Fibroblast of lung (primary cell): ENCODE measurements at places on chromosomes 2 and 18. TPM values are rescaled to one million over a fixed set of nuclear protein-coding genes. Genes with fewer than 3 reads are reported as not detected.
A peak's percentile ranks its signal among the peaks of the same experiment; 100 is the strongest.

DNA sequence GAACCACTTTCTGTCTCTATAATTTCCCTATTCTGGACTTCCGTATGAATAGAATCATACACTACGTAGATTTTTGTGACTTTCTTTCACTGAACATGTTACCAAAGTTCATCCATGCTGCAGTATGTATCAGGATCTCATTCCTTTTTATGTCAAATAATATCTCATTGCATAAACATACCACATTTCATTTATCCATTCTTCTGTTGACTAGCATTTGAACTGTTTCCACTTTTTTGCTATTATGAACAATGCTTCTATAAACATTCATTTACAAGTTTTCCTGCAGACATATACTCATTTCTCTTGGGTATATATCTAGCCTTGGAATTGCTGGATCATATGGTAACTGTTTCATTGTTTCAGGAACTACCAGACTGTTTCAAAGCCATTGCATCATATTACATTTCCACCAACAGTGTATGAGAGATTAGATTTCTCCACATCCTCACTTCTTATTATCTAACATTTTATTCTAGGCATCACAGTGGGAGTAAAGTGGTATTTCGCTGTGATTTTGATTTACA lies 186.2 kb downstream of the DYM start:
- DNase-seq, result peak; percentile 40
- H3K36me3 ChIP-seq, result no peaks in the 10 kb centered on the region
- no peaks in the 10 kb centered on the region for H3K27me3 ChIP-seq

DNA sequence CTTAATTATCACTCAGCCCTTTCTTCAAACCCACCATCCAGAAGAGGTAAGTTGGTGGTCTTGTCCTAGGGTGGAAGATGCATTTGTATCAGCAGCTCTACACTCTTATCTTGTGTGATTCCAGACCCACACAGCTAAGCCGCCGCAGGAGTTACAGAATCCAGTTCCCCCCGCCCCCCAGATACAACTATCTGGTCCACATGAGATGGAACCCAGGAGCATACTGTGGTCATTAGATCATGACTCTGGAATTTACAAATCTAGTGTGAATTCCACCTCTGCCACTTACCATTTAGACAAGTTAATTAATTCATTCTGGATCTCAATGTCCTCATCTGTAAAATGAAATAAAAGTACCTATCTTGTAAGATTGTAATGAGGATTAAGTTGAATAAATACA lies 486.4 kb downstream of the BCL11A start:
- no peak overlapping the region for H3K27ac ChIP-seq
- DNase-seq, result no peak
- no peaks in the 10 kb centered on the region for H3K36me3 ChIP-seq
- no peak overlapping the region for H3K4me3 ChIP-seq
- no peaks in the 10 kb centered on the region for H3K27me3 ChIP-seq

DNA sequence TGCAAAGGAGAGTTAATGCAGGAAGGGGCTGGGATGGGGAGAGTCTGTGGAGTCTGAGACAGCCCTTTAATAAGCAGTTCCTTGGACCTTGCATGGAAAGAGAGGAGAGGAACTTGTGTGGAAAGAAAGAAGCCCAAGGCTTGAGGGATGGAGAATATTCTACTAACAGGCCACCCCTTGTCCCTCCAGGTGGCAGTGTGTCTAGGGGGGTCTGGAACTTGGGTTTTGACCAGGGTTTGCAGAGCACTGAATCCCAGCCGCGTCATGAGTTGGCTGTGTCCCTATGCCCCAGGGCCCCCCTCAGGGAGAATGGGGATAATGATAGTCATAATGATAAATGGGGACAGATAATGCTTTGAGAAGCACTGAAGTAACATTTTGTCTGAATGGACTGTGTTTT lies 15.0 kb downstream of the TCF7L1 start:
- H3K4me3 ChIP-seq, result no peak overlapping the region
- H3K36me3 ChIP-seq, result no peaks in the 10 kb centered on the region
- no peaks in the 10 kb centered on the region for H3K4me1 ChIP-seq
- no peaks in the 10 kb centered on the region for H3K27me3 ChIP-seq
- no peak for DNase-seq
- no peak overlapping the region for H3K27ac ChIP-seq

- H3K27me3 ChIP-seq, result no peaks in the 10 kb centered on the region
- DNase-seq, result no peak
- no peaks in the 10 kb centered on the region for H3K36me3 ChIP-seq
- H3K27ac ChIP-seq, result no peak overlapping the region
Observed at GRCh38 chr2:198890490-198890889, 567.2 kb downstream of the SATB2 start.

DNA sequence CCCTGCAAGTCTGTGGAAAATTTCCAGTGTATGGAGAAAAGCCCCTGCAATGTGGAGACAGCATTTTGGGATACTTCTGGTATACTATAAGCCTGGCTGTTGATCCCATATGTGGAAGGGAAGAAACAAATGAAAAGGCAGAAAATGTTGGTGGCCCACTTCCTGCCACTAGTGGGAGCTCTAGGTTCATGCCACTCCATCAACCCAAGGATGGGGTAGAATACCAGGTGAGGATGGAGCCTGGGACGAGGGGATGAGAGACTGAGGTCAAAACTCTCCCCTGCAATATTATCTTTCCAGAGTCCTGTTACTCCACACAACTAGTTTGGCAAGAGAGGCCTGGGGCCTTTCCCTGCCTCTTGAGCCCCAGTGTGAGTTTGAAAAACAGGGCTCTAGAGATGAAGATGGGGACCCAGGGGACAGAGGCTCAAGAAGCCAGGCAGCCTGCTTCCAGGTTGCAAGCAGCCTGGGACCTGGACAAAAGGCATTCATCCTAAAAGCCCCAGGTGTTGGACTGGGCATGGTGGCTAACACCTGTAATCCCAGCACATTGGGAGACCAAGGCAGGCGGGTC lies 31.9 kb downstream of the BMP10 start:
- no peak overlapping the region for H3K27ac ChIP-seq
- DNase-seq, result no peak
- no peaks in the 10 kb centered on the region for H3K4me1 ChIP-seq
- no peak overlapping the region for H3K4me3 ChIP-seq

NAT8 gene
- total RNA-seq, result not detected in 2 replicates

GRCh38 chr18:25349926-25350487 lies 2.0 kb downstream of the ZNF521 start:
- H3K4me3 ChIP-seq, result peak overlapping the region; percentile 87
- no peaks in the 10 kb centered on the region for H3K36me3 ChIP-seq
- peak overlapping the region; percentile 93 for H3K27ac ChIP-seq

GKN2 gene
- not detected in 2 replicates for total RNA-seq

DNA sequence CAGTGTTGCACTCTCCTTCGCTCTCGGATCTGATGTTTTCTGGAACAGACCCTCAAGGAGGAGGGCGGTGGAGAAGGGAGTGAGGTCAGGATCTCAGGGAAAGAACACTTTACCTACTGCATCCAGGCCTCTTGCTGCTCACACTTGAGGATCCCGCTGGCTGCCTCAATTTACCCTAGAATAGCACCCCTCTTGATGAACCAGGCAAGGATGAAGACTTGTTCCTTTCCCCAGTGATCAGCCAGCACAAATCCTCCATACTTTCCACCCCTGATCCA lies 14.2 kb downstream of the WNT10A start:
- no peaks in the 10 kb centered on the region for H3K4me1 ChIP-seq
- H3K4me3 ChIP-seq, result no peak overlapping the region
- H3K27me3 ChIP-seq, result peaks cover 58% of the 10 kb centered on the region
- no peak overlapping the region for H3K27ac ChIP-seq

GRCh38 chr2:66173645-66174044 lies 261.3 kb upstream of the MEIS1 start:
- no peaks in the 10 kb centered on the region for H3K4me1 ChIP-seq
- H3K36me3 ChIP-seq, result no peaks in the 10 kb centered on the region
- DNase-seq, result no peak
- no peak overlapping the region for H3K27ac ChIP-seq

C1GALT1C1L gene
- 0.33 and 0.51 TPM in 2 replicates for total RNA-seq
